ENCODE measurements at places on chromosomes 1 and 21.

DNA sequence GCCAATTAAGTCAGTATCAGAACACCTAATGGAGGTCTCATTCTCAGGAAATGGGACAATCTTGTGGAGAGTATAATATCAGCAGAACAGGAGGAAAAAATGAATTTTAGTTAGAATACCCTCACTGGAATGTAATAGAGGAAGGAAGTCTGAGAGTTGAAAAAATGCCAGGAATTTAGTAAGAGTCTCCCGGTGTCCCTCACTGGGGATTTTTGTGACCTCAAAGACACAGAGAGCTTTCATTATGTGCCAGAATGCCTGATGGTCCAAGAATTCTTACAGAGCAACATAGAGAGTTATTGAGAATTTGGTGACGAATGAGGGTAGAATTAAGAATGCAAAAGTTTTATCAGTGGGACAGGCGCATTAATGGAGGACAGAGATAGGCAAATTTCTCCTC is 443.5 kb upstream of the B3GALT2 start:
- DNase-seq = peak; percentile 51

- no peak for DNase-seq
These were observed 286.2 kb downstream of the SPATA17 start for GRCh38 chr1:217917281-217917887.

DNA sequence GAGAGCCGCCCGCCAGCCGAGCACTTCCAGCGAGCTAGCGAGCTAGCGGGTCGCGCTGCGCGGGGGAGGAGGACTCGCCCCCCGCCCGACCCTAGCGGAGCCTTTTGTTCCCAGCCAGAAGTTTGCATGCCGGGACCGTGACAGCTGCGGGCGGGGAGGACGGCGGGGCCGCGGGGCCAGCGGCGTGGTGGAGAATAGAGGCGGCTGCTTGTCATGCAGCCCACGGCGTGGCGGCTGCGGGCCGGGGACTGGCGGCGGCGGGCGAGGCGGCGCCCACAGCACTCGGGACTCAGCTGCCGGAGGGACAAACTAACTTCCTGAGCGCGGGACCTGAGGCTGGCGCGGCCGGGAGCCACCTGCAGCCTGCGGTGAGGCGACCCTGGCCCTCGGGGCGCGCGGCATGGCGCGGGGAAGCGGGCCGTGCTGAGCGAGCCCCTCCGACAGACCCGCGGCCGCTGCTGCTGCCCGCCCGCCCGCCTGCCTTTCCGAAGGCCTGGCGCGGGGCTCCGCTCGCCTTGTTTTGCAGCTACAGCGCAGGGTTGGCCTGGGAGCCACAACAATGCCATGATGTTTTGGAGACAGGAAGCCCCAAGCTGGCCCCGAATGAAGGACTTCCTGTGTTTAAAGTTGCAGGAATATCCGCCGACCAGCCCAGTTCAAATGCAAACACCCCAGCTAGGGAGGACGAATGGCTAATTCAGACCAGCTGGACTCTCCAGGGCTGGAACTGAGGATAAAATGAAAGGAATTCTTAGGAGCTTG is 82.2 kb upstream of the BMP8A start:
- no peak for DNase-seq

- DNase-seq = peak; percentile 99
These were observed 77.4 kb upstream of the BACH1 start for GRCh38 chr21:29221253-29221744.

DNA sequence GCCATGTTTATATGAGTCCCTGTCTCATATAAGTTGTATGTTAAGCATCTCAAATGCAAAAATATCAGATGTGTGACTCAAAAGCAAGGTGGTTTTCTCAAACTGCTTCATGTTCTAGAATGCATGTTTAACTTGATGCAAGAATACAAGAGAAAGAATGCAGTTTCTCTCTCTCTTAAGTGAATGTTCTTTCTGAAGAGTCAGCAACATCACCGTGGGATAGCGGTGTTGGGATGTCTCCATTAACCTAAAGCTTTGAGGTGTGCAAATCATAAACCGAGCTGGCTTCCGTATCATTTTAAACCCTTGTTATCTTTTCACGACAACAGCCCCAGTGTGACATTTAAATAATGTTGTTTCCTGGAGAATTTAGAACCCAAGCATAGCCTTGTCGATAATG is 48.4 kb upstream of the TARBP1 start:
- DNase-seq = no peak

DNA sequence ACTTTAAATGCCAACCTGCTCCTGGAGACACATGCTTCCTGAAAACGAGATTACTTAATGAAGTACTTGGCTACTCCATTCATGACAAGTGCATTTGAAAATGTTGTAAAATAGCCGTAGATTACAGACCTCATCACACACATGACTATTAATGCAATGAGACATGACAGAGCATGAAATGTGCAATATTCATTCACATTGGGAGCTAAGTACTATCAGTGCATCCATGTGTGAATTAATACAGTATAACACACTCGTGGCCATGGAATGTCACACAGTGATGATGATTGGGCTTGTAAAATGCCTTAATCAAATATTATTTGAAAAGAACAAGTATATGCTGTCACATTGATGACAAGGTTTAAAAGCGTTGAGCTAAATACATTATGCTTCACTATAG is 407.0 kb downstream of the AMY1C start:
- DNase-seq = no peak

- DNase-seq = no peak
These were observed 910 bp upstream of the ANKRD65 start for GRCh38 chr1:1421907-1422464.

GRCh38 chr1:98086156-98086555 is 165.3 kb upstream of the DPYD start:
- DNase-seq = peak; percentile 89

GRCh38 chr1:67367370-67368045 is 59.8 kb downstream of the IL12RB2 start:
- no peak for DNase-seq

- no peak for DNase-seq
These were observed 33.6 kb downstream of the LRRN2 start for GRCh38 chr1:204651843-204652421.

DNA sequence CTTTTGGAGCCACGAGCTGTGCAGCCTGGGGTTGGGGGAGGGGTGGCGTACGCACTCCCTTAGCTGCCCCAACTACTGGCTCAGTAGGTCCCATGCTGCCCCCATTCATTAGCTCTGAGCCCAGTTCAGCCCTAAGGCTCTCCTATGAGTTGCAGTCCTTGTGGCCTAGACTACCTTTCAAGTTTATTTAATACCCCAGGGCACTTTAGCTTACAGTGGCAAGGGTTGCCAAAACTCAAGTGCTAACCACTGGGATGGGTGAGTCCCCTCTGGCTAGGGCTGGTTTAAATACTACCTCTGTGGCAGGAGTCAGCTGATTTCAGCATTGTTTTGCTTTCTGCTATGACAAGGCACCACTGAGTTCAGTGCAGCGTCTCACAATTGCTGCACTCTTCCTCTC is 118.2 kb downstream of the ODF2L start:
- no peak for DNase-seq

- peak; percentile 75 for DNase-seq
These were observed 223.0 kb downstream of the PLA2G4A start for GRCh38 chr1:187051618-187052232.

DNA sequence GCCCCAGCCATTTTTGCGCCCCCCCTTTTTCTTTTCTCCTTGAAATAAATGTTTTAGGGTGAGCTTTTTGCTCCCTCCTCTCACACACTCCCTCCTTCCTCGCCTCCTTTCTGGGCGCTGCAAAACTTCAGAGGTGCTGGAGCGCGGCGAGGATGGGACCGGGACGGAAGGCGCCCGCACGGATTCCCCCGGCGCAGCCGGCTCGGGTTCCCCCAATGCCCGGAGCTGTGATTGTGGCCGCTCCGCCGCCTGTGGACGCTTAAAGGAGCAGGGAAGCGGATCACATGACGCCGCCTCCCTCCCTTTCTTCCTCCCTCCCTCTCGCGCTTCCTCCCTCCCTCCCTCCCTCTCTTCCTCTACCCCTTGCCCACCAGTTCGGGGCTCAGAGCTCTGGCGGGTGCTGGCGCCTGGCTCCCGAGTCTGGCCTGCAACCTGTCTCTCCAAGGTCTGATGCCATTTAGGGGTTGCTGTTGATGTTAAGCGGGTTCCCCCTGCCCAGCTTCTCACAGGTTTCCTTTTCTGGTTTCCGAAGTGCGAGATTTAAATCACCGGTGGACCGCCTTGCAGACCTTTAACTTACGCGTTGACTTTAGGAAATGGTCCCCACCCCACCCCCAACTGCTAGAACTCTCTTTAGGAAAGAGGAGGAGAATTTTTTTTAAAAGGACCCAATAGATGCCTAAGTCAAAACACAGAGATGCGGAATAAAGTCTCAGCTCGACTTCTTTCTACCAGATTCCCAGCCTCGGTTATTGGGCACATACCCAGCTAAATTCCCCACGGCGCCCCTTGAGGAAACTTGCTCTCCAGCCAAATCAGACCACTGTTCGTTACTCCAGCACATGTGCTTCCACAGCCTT is at the start of gene WLS:
TSS of gene WLS (minus strand) at position 235 of the 860 bp plus-strand sequence. CDS start at position 11, 224 bp downstream.
- peak; percentile 79 for DNase-seq

DNA sequence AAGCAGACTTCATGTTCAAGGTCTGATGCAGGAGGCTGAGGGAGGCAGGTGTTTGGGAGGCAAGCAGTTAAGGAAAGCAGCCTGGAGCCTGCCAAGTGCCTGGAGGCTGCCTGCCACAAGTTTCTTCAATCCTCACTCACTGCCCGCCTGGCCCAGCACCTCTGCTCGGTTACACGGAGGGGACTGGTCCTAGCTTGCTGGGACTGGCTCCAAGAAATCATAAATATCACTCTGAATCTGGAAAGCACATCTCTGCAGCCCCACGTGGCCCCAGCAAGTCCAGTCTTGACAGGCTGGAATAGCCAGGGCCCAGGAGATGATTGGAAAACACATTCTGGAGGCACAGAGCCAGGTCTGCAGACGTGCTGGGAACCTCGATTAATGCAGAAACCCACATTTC is 83.9 kb downstream of the BCAR3 start:
- no peak for DNase-seq

GRCh38 chr1:41101950-41102607 is 80.6 kb upstream of the SLFNL1 start:
- DNase-seq = peak; percentile 66

- no peak for DNase-seq
These were observed 72.0 kb downstream of the OLFM3 start for GRCh38 chr1:101924700-101925099.

DNA sequence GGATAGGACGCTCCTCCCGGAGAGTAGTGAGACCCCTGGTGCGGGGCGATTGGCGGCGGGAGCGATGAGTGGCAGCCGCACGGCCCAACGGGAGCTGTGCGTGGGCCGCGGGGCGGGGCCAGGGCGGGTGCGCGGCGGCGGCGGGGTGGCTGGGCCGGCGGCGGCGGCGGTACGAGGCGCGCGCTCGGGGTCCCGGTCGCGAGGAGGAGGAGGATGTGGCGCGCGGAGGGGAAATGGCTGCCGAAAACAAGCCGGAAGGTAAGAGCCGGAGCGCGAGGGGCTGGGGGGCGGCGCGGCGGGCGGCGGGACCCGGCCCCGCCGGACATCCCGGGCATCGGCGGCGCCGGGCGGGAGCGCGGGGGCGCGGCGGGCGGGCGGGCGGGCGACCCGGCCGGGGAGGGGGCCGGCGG is at the start of gene CAMTA1:
TSS of gene CAMTA1 (plus strand) at position 137 of the 410 bp plus-strand sequence. CDS start at position 214, 77 bp downstream.
- DNase-seq = no peak

DNA sequence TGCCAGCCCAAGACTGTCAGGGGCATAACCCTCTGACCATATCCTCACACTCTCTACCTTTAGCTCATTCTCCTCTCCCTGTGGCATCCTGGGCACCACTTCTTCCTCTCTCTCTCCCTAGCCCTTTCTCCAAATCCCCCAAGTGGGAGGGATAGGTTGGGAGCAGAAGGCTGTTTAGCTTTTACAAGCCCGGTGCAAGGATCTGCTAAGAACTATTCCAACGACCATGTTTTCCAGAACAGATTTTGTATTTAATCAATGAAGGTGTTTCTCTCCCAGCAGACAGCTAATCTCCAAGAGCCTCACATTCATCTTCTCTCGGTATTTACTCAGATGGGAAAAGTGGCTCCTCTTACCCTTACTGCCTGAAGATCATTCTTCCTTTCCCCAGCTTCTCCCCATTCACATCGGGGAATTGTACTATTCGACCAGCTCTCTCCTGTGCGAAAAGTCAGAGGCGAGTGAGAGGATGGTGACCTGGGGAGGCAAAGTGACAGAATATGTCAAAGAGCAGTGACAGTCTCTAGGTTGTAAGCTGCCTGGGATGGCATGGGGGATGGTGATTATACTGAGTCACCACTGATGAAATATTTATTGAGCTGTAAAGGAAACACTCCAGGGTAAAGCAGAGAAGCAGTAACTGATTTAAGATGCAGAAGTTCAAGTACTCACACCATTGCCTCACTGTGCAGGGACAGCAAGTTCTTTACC is 47.0 kb upstream of the RBM15 start:
- DNase-seq = peak; percentile 24

GRCh38 chr1:50272912-50273311 is 150.3 kb downstream of the DMRTA2 start:
- no peak for DNase-seq

- DNase-seq = peak; percentile 82
These were observed 408.3 kb upstream of the PLXNA2 start for GRCh38 chr1:208652296-208653160.

DNA sequence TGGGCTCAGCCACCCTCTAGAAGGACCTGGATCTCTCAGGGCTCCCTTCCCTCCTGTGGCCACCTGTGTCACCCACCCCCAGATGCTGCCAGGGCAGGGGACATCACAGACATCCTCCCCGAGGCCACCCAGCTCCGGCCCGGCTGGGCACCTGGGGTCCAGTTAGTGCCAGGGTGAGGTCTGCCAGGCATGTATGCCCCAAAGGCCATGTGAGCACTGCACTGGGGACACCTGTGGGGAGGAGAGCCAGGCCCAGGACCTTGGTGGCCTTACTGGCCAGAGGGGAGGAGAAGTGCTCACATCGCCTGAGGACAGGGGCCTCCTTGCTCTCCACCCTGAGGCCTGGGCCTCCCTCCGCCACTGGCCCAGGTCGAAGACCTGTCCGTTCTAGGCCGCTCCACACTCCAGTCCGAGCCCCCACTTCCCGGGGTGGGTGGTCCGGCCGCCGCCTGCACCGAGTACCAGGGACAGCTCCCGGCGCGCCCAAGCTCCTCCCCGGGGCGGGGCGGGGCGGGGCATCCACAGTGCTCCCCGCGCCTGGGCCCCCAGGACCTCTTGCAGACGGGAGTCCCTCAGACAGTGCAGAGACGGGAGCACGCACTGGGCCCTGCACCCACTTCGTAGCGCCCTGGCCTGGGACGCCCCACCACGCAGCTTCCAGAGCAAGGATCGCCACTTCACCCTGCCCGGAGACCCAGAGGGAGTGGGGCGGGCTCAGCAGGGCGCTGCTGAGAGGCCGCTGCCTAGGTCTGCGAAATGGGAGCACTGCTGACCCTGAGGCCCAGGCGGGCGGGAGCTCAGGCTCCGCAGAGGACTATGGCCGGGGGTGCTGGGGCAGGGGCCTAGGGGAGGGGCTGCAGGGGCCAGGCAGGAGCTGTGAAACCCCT is 34.3 kb upstream of the CCDC27 start:
- DNase-seq = no peak
